Activated CD8-positive, alpha-beta T cell treated with anti-CD3 and anti-CD28 coated beads, Interleukin-2, amount 10 ng/mL, durations not matched to agents 7 days and 5 days (primary cell): ENCODE measurements at places on chromosomes 6 and 20.

- DNase-seq: no peak
- no peak overlapping the region for H3K4me3 ChIP-seq
- H3K27me3 ChIP-seq: no peaks in the 10 kb centered on the region
- H3K4me1 ChIP-seq: no peaks in the 10 kb centered on the region
- H3K27ac ChIP-seq: no peak overlapping the region
- H3K36me3 ChIP-seq: peaks cover 16% of the 10 kb centered on the region
Observed at GRCh38 chr6:87600576-87600975, 10.6 kb downstream of the ORC3 start.

- no peaks in the 10 kb centered on the region for H3K27me3 ChIP-seq
- no peak for DNase-seq
- no peak overlapping the region for H3K4me3 ChIP-seq
Observed at GRCh38 chr6:30890646-30891449, 6.5 kb downstream of the DDR1 start.

DNA sequence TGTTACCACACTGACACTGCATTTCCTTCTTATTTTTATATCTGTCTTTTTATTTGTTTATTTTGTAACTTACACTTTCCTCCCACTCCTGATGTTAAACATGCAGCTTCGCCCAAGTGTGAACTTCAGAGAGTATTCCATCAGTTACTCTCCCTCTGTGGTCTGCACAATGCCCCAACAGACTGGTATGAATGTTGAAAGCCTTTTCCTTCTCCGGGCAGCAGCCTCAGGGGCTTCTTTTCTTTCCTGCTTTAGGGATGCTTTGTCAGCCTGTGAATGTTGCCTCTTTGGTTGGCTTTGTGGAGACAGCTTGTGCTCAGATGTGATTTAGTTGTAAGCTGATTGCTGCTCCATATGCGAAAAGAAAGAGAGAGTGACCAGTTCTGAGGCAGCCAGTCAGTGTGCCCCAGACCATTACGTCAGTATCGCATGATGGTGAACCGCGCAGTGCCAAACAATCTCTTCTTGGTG, 44.0 kb downstream of the SMPDL3A start:
- peaks cover 11% of the 10 kb centered on the region for H3K27me3 ChIP-seq
- DNase-seq: no peak
- H3K27ac ChIP-seq: no peak overlapping the region
- H3K4me3 ChIP-seq: no peak overlapping the region
- no peaks in the 10 kb centered on the region for H3K4me1 ChIP-seq
- no peaks in the 10 kb centered on the region for H3K36me3 ChIP-seq

- peaks cover 35% of the 10 kb centered on the region for H3K36me3 ChIP-seq
- peaks cover 40% of the 10 kb centered on the region for H3K4me1 ChIP-seq
Observed at GRCh38 chr6:163457637-163458561, 43.4 kb downstream of the QKI start.

DNA sequence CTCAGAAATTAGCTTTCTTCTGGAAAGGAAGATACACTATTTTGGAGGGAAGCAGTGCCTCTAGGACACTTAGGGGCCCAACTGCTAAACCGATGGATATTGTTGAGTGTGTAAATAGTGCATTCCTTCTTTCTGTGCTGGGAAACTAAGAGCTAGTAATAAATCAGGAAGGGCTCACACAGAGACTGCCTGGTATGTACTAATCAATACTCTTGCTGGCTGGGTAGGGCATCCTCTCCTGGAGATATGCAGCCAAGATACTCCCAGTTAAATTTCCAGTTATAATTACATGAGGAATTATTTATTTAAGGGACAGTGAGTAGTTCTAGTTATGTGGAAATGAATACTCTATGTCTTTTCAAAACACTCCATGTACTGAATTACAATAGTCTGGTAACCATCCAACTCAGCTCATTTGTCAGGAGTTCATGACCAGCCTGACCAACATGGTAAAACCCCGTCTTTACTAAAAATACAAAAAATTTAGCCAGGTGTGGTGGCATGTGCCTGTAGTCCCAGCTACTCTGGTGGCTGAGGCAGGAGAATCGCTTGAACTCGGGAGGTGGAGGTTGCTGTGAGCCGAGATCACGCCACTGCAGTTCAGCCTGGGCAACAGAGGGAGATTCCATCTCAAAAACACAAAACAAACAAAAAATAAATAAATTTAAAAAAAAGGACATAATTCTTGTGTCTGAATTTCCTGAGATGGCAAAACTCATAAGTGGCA, 100.0 kb downstream of the OR2B2 start:
- DNase-seq: no peak
- peaks cover 35% of the 10 kb centered on the region for H3K36me3 ChIP-seq
- peak overlapping the region; percentile 98 for H3K27ac ChIP-seq
- H3K4me3 ChIP-seq: peak overlapping the region; percentile 68
- peaks cover 2% of the 10 kb centered on the region for H3K27me3 ChIP-seq
- peaks cover 57% of the 10 kb centered on the region for H3K4me1 ChIP-seq

DNA sequence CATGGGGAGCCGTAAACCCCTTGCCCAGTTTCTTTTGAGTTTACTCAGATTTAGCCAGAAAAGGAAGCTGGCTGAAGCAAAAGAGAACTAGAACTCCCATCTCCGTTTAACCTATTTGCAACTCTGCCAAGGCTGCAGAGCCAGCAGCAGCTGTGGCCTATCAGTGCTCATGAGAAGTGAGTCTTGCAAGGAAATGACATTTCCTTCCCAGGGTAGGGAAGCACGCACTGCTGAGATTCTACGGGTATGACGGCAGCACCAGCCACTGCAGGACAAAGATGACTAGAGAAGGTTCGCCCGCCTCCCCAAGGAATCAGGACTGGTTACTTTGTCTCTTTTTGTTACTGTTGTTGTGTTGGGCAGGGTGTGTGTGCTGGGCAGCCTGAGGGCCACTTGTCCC, 47.6 kb downstream of the PPP1R3G start:
- no peaks in the 10 kb centered on the region for H3K36me3 ChIP-seq
- no peaks in the 10 kb centered on the region for H3K27me3 ChIP-seq
- DNase-seq: no peak
- no peak overlapping the region for H3K27ac ChIP-seq

- no peaks in the 10 kb centered on the region for H3K4me1 ChIP-seq
- no peak overlapping the region for H3K4me3 ChIP-seq
Observed at GRCh38 chr6:35018746-35019145, 122.4 kb downstream of the TCP11 start.

- no peaks in the 10 kb centered on the region for H3K36me3 ChIP-seq
- H3K4me3 ChIP-seq: no peak overlapping the region
- no peaks in the 10 kb centered on the region for H3K27me3 ChIP-seq
- H3K27ac ChIP-seq: no peak overlapping the region
- H3K4me1 ChIP-seq: peaks cover 18% of the 10 kb centered on the region
- DNase-seq: no peak
Observed at GRCh38 chr6:110537208-110538123, 61.1 kb upstream of the SLC22A16 start.

DNA sequence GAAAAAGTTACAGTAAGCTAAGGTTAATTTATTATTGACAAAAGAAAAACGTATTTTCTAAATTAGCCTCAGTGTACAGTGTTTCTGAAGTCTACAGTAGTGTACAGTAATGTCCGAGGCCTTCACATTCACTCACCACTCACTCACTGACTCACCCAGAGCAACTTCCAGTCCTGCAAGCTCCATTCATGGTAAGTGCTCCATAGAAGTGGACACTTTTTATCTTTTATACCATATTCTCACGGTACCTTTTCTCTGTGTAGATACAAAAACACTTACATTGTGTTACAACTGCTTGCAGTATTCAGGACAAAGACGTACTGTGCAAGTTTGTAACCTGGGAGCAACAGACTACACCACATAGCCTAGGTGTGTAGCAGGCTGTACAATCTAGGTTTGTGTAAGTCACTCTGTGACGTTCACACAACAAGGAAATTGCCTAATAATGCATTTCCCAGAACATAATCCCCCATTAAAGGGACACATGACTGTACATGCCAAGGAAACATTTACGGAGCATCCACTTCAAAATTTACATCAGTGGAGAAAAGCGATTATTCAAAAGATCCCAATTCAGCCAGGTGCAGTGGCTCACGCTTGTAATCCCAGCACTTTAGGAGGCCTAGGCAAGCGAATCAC, 133.4 kb downstream of the BANF2 start:
- H3K27me3 ChIP-seq: peaks cover 14% of the 10 kb centered on the region
- no peaks in the 10 kb centered on the region for H3K4me1 ChIP-seq
- no peak for DNase-seq
- H3K27ac ChIP-seq: no peak overlapping the region

- H3K4me3 ChIP-seq: no peak overlapping the region
- H3K4me1 ChIP-seq: peaks cover 34% of the 10 kb centered on the region
- H3K27ac ChIP-seq: no peak overlapping the region
- H3K36me3 ChIP-seq: peaks cover 20% of the 10 kb centered on the region
- H3K27me3 ChIP-seq: no peaks in the 10 kb centered on the region
- no peak for DNase-seq
Observed at GRCh38 chr20:49540232-49540620, 27.7 kb downstream of the PTGIS start.

DNA sequence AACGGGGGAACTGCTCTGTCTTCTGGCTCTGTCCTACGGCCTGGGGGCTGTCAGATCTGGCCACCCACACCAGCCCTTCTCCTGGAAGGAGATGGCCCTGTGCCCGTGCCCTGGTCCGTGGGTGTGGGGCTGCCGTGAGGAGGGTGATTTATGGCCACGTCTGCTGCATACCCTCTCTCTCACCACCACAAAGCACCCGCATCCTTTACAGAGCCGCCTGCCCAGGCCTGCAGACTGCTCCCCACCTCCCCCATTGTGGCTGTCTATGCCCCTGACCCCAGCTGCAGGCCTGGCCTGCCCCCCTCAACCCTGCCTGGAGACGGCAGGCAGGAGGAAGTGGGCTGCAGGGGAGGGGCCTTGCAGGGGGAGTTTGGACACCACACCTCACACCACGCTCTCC, 72.7 kb upstream of the GATA5 start:
- no peak overlapping the region for H3K27ac ChIP-seq
- peaks cover 24% of the 10 kb centered on the region for H3K27me3 ChIP-seq
- no peaks in the 10 kb centered on the region for H3K36me3 ChIP-seq

DNA sequence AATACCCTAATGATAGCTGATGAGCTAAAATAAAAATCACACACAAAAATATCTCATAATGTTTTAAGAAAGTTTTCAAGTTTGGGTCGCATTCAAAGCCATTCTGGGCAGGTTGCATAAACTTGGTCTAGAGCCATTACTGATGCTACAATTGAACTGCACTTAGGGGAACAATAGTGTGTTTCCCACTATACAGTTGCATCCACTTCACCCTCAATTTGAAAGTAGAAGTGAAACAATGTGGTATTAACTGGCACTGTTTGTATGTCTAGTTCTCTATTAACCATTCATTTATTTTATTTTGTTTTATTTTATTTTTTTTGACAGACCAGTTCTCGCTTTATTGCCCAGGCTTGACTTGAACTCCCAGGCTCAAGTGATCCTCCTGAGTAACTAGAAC, 23.0 kb upstream of the STK38 start:
- peaks cover 3% of the 10 kb centered on the region for H3K4me1 ChIP-seq
- no peak for DNase-seq
- no peaks in the 10 kb centered on the region for H3K36me3 ChIP-seq
- H3K27me3 ChIP-seq: no peaks in the 10 kb centered on the region

GRCh38 chr20:5153612-5154542, 27.1 kb downstream of the CDS2 start:
- H3K36me3 ChIP-seq: peaks cover 14% of the 10 kb centered on the region
- H3K27ac ChIP-seq: no peak overlapping the region
- DNase-seq: no peak
- H3K4me1 ChIP-seq: peaks cover 28% of the 10 kb centered on the region

- H3K27ac ChIP-seq: peak overlapping the region; percentile 90
- H3K4me3 ChIP-seq: peak overlapping the region; percentile 91
- no peaks in the 10 kb centered on the region for H3K27me3 ChIP-seq
- H3K36me3 ChIP-seq: peaks cover 26% of the 10 kb centered on the region
Observed at GRCh38 chr6:44126320-44127149, 717 bp downstream of the MRPL14 start.

GRCh38 chr6:114281496-114281895, 61.3 kb downstream of the HS3ST5 start:
- no peak for DNase-seq
- no peak overlapping the region for H3K4me3 ChIP-seq
- H3K27me3 ChIP-seq: no peaks in the 10 kb centered on the region

DNA sequence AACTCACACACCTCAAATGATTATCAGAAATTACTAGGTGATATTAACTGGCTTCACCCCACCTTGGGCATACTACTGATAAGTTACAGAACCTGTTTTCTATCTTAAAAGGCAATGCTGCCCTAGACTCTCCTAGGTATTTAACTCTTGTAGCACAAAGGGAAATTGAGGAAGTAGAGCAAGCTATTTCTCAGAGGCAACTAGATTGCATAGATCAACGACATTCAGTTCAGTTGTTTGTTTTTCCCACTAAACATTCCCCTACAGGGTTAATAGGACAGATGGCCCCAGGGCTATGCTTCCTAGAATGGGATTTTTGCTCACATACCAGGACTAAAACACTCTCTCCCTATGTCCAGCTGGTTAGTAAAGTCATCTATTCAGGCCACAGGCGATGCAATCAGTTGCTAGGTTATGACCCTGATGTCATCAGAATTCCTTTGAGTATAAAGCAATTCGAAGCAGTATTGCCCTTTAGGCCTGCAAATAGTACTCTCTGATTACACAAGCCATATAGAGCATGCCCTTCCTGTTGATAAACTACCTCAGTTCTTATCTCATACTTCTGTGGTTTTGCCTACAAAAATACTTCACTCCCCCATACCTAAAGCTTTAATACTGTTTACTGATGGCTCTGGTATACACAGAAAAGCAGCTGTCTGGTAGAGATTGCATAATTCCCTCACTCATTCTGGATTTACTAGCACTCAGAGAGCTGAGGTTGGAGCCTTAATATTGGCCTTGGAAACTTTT, 67.4 kb upstream of the ASCC3 start:
- DNase-seq: no peak
- H3K4me3 ChIP-seq: no peak overlapping the region
- no peaks in the 10 kb centered on the region for H3K36me3 ChIP-seq
- H3K27ac ChIP-seq: no peak overlapping the region
- no peaks in the 10 kb centered on the region for H3K4me1 ChIP-seq

GRCh38 chr6:33789550-33789895, 593 bp upstream of the LEMD2 start:
- DNase-seq: no peak
- H3K4me3 ChIP-seq: peak overlapping the region; percentile 77
- H3K36me3 ChIP-seq: peaks cover 30% of the 10 kb centered on the region

DNA sequence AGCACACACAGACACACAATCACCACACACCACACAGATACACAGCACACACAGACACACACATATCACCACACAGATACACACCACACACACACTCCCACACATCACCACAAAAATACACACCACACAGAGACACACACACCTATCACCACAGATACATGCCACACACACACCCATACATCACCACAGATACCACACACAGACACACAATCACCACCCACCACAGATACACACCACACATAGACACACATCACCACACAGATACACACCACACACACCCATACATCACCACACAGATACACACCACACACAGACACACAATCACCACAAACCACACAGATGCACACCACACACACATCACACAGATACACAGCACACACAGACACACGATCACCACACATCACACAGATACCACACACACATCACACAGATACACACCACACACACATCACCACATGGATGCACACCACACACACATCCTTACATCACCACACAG, 74.0 kb downstream of the GRM4 start:
- no peaks in the 10 kb centered on the region for H3K36me3 ChIP-seq
- H3K4me3 ChIP-seq: no peak overlapping the region
- DNase-seq: no peak
- no peak overlapping the region for H3K27ac ChIP-seq
- H3K27me3 ChIP-seq: no peaks in the 10 kb centered on the region

- H3K4me3 ChIP-seq: no peak overlapping the region
- no peaks in the 10 kb centered on the region for H3K36me3 ChIP-seq
- no peaks in the 10 kb centered on the region for H3K27me3 ChIP-seq
- no peaks in the 10 kb centered on the region for H3K4me1 ChIP-seq
- no peak overlapping the region for H3K27ac ChIP-seq
Observed at GRCh38 chr20:57108742-57109570, 157.5 kb downstream of the BMP7 start.
